ENCODE measurements at places on chromosomes 7 and 10. TPM values are rescaled to one million over a fixed set of nuclear protein-coding genes. Genes with fewer than 3 reads are reported as not detected.

DNA sequence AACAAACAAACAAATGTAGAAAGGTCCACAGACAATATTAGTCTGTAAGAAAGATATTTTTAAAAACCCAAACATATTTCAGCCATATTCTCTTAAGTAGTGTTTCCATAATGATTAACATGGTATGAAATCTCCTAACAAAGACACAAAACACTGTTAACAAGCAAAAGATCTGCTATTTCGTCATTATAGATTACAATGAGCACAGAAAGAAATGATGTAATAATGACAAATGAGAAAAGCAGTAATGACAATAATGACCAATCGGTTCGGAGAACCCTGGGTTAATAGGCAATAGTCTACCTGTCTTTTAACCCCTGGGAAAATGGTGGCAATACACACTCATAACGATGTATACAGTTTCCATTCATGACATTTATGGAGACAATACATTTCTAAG, 39.5 kb upstream of the NCAPG2 start:
- DNase-seq, result no peak

- DNase-seq, result no peak
These were observed 101.0 kb upstream of the STEAP1B start for GRCh38 chr7:22601003-22601402.

DNA sequence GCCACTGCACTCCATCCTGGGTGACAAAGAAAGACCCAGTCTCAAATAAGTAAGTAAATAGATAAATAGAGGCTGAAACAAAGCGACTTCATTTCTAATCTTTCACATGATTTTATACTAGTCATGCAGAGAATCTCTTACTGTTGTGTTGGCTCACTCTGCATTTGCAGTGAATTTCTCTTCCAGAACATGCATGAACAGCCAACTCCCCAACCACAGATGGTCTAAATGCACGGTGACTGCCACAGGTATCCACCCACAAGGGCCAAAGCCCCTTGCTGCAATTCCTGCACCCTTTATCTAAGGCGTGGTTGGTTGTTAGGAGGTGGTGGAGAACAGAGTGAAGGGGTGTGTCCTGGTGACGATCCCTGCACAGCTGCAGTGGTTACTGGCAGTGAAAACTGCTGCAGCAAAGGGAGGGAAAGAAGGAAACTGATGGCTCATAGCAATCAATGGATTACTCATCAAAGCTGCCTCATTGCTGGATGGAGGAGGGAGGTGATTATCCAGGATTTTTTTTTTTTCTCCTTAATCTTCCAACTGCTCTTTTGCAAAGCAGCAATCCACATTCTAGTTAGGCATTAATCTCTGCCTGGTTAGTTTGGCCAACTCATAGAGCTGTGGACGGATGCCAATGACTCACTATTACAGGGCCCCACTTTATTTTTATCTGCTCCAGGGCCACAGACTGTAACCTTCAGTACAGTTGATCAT, 50.6 kb downstream of the PRTFDC1 start:
- DNase-seq, result no peak

DNA sequence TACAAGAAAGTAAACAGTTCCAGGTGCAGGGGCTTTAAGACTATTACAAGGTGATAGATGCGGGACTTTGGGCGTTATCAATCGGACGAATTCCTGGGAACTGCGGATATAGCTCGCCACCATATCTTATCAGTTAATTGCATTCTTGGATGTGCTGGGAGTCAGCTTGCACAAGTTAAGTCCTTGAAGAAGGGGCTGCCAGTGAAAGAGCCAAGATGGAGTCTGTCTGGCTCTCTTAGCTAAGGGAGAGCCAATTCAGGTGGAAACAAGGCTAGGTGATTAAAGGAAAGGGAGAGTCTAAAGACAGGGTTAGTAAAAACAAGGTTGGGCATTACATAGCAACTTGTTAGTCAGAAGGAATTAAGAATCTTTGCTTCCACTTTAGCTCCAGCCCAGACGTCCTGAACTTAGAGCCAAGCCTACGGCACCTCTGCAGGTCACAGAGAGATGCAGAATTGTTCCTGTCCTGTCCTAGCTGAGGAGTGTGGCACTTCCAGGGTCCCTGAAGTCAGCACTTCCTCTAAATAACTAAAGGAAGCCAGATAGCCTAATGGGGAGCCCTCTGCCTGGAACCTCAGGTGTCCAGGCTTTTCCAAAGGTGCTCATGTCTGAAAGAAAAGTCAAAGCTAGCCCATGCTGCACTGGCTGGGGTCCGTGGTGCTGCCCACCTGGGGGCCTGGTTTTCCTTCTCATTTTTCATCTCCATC, 17.3 kb downstream of the ZC3HAV1 start:
- DNase-seq, result no peak

DNA sequence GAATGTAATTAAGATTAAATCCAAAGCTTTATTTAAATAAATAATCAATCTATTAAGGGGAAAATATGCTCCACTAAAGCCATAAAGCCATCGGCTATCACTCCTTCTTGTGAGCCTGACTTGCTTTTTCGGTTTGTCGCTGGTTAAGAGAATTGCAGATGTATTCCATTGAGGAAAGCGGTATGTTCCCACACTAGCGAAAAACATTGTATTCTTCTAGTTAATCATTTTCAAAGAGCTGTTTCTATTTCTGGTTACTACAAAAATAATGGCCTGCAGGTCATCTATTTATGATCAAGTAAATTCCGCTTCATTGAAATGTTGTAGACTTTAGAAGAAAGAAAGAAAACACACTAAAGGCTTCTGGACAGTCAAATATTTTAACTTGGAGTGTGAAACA, 173.4 kb downstream of the CACNB2 start:
- no peak for DNase-seq

DNA sequence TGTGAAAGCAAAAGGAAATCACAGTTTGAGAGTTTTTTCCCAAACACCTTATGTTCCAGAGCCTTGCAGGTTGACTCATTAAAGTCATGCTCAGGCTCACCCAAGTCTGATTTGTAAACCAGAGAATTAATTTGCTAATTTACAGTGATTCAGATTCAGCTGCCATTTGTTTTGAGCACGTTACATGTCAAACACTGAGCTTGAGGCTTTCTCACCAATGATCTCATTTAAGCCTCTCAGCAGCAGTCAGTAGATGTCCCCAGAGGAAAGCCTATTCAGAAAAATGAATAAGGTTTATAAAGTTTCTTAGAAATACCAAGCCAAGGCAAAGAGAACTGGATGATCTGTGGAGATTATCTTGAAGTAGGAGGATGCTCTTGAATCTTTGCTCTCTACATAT, 420.4 kb downstream of the HTR7 start:
- DNase-seq, result no peak

DNA sequence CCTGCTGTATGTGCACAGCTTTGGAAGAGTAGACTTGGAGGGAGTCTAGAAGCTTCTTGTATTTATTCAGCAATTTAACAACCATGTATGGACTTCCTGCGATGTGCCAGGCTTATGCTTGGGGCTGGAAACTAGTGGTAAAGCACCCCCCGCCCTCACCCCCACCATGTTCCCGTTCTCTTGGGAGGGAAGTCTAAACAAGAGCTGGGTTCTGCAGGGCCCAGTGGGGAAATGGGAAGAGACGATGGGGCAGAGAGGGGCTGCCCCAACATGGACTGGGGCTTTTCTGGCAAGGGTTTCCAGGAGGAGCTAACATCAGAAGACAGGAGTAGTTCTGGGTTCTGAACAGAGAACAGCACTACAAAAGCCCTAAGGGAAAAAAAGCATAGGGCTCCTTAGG, 8.0 kb downstream of the RASSF4 start:
- no peak for DNase-seq

- DNase-seq, result no peak
These were observed 19.0 kb downstream of the PRKAR2B start for GRCh38 chr7:107063245-107064120.

DNA sequence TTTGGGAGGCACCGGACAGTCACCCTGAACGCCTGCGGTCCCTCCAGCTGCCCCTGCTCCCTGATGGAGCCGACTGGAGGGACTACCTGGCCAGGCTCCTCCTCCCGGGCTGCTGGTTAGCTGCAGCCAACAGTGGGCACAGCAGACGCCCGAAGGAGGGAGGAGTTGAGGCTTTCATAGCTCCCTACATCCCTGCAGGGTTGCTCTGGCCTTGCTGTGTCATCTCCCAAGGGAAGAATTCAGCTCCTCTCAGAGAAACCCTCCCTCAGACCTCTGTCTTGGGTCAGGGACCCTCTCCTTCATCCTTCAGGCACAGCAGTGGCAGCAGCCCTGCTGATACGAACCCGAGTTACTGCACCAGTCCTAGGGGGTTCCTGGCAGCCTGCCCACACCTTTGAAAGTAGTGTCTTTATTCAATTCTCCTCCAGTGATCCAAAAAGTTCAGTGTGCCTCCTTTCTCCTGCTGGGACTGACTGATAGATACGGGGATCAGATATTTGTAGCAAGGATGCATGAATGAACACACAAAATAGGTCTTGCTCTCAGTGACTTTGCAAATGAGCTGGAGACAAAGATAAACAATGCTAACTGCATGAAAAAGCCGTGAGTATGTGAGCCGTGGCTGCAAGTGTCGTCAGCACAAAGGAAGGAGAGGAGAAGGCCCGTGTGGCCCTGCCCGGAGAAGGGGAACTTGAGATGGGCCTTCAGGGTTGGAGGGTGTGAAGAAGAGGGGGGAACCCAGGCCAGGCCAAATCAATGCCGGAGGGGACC, 136.6 kb downstream of the PRKAG2 start:
- DNase-seq, result no peak

DNA sequence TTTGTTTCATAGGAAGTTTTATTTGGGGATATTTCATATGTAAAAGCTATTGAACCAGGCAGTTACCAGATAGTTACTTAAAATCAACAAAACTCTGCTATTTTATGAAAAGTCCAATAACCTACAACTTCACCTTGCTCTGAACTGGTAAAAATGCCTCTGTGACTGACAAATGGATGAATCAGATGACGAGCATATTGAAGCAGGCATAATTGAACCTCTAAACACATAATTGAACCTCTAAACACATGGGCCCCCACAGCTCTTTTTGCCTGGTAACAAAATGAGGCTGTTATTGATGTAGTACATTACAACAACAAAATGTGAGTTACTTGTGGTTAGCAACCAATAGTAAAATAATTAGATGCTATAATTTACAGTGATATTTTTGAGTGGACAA, 99.7 kb downstream of the MBL2 start:
- DNase-seq, result no peak

Gene SEPTIN7
- 571 TPM for total RNA-seq

Gene RPEL1
- not detected for total RNA-seq

Gene PRLHR
- total RNA-seq, result 2.3 TPM

Gene OR6V1
- not detected for total RNA-seq

Measured in dorsolateral prefrontal cortex (tissue), 122 donors.